ENCODE measurements at places on chromosomes 2 and 18.

GRCh38 chr2:203594541-203594940 lies 59.4 kb upstream of the RAPH1 start:
- DNase-seq: no peak

DNA sequence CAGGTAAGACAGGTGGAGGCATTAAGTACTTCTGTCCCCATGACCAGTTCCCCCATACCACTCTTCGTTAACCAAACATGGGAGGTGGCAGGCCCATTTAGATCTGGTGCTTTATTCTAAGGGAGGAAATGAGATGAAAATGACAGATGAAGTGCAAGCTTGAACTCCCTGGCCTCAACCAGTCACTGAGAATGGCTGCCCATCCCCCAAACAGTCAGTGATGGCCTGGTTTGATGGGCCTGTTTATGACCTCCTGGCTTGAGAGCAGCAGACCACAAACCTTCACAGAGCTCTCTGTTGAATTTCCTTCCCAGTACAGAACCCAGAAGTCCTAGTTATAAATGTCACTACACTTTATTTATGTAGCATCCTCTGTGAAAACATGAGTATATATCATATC lies 31.1 kb downstream of the EPAS1 start:
- no peak for DNase-seq

DNA sequence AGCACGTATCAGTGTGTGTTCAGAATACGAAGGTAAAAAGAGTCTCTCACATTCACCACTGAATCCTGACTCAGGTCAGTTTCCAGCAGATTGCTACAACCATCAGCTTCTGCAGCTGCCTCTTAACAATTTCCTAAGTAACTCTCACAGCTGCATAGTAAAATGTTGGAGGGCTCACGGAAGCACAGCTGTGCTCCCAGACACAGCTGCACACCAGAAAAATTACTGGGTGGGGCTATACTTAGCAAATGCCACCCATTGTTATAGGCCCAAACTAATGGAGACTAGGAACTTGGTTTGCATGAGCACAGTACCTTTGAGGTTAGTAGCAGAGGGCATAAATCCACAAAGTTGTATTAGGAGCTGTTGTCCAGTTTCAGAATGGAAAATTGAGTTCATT lies 153.9 kb upstream of the ERBB4 start:
- no peak for DNase-seq

DNA sequence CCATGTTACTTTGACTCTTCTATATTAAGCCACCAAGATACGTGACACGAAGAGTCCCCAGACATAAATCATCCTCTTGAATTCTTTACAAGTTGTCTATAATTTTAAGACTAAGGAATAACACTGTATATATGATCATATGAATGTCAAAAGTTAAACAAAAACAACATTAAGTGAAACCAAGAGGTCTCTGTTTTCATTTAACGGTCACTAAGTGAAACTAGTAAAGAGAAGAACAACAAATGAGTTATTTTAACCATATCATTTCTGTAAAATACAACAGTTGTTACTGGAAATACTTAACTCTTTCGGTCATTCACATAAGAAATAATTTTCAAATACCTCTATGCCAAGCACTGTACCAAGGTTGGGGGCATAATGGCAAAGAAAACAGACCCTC lies 45.7 kb upstream of the STK17B start:
- no peak for DNase-seq

GRCh38 chr2:191202881-191203397 lies 42.3 kb upstream of the MYO1B start:
- DNase-seq: no peak

- no peak for DNase-seq
Measured at GRCh38 chr2:102357937-102358336, 2.3 kb downstream of the IL18R1 start.
